Mucosa of descending colon (tissue), 3 donors: ENCODE measurements at places on chromosomes 4 and X. TPM values are rescaled to one million over a fixed set of nuclear protein-coding genes. Genes with fewer than 3 reads are reported as not detected.

DNA sequence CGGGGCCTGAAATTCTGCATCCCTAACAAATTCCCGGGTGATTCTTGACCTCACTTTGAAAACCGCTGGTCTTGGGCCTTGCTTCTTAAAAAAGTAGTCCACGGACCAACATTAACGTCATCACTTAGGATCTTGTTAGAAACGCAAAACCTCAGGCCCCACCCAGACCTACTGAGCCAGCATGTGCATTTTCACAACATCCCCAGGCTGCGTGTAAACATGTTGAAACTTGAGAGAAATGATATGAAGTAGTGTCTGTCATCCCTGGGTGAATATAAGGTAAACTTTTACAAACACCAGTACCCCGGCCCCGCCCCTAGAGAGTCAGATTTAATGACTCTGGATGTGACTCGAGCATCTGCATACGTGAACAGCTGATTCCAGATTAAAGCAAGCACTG, 33.7 kb downstream of the SORBS2 start:
- DNase-seq: no peak

PDLIM5 gene
- total RNA-seq: 160 TPM

MAGEC1 gene
- not detected for total RNA-seq

TBCK gene
- 23.1 TPM for total RNA-seq

DNA sequence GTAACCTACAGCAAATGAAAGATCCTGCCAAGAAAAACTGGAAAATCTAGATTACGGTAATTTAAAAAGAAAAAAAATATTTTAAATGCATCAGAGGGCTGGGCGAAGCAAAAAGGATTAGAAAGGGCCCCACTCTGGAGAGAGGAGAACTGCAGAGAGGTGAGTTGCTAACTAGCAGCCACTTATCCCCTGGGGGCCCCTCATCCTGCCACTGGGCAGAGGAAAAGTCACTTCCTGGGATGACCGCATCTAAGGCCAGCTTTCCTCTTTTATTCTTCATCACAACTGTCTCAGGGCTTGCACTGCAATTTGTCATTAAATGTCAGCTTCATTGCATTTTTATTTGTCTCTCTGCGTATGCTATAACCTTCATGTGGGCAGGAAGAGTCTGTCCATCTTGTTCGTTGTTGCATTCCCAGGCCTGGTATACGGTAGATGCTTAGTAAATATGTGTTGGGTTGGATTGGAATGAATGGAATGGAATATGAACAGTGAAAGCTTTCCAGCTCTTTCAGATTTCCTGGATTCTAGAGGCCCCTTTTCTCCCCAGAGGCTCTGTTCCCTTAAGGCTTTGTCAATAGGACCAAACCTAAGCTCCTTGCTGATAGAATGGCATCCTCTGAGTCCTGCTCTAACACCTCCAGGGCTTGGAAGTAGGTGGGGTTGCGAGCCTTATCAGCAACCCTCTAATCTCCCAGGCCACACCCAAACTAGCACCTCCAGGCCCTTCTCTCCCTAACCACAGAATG, 58.9 kb downstream of the TLR10 start:
- no peak for DNase-seq

GRCh38 chr4:664713-665231, 9.3 kb downstream of the ATP5ME start:
- no peak for DNase-seq

SYTL4 gene
- total RNA-seq: 44.3 TPM

- no peak for DNase-seq
Observed at GRCh38 chr4:138861135-138861534, 154.4 kb upstream of the NOCT start.

GRCh38 chr4:76782837-76783236, 115.1 kb downstream of the SOWAHB start:
- no peak for DNase-seq

DNA sequence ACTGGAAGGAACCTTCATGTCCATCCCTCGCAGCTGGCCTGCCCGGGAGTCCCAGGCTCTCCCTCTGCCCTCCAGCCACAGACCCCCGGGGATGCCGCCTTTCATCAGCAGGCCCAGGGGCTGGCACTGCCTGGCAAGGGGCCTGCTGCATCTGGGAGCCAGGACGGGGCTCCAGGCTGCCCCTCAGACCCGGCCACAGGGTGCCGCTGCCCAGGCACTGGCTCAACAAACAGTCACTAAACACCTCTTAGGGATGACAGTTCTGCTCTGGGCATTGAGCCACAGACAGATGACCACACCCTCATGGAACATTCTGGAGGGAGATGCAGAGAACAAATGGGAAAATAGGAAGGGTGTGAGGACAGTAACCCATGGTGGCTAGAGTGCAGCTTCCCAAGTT, 109.3 kb downstream of the HMX1 start:
- no peak for DNase-seq

- DNase-seq: no peak
Observed at GRCh38 chrX:12360383-12360782, 222.1 kb downstream of the FRMPD4 start.
